ENCODE measurements at places on chromosomes 16 and 17.
A peak's percentile ranks its signal among the peaks of the same experiment; 100 is the strongest.

GRCh38 chr16:27366687-27367460, 35.1 kb upstream of the IL21R start:
- DNase-seq: no peak

DNA sequence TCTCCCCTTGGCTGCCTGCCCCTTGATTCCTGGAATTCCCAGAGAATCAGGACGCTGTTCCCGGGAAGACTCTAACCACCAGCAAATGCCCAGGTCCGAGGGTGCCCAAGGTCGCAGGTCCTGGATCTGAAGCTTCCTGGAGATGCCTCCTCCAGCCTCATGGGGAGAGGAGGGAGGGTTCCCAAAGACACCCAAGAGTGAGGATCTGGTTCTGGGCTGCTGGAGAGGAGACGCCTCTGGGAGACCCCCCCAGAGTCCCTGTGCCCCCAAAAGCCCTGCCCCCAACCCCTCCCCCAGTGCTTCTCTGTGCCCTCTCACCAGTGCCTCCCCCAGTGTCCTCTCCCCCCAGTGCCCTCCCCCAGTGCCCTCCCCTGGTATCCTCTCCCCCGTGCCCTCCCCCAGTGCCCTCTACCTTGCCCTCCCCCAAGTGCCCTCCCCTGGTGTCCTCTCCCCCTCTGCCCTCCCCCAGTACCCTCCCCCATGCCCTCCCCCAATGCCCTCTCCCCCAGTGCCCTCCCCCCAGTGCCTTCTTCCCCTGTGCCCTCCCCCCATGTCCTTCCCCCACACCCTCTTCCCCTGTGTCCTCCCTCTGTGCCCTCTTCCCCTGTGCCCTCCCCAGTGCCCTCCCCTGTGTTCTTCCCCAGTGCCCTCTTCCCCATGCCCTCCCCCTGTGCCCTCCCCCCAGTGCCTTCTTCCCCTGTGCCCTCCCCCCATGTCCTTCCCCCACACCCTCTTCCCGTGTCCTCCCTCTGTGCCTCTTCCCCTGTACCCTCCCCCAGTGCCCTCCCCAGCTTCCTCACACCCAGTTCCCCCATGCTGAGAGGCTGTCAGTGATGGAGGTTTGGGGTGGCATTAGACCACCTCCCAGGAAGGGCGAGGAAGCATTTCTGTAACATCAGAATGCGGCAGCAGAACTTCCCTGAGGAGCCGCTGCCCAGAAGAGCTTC, 6.3 kb upstream of the SECTM1 start:
- DNase-seq: no peak

DNA sequence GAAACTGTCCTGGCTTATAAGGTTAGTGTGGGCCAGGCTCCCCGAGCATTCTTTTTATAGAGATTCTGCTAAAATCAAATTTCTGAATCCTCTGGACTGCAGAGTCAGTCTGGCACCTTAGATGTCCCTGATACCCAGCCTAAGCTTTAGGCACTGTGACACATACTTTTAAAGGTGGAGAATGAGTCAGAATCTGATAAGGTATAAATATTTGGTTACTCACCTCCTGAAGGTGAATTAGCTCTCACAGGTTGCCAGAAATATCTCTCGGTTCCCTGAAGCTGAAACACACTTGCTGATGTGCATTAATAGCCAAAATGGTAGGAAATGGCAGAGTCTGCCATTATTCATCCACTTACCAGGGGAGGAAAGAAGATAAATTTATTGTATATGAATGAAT, 446.9 kb downstream of the UTP18 start:
- no peak for DNase-seq

DNA sequence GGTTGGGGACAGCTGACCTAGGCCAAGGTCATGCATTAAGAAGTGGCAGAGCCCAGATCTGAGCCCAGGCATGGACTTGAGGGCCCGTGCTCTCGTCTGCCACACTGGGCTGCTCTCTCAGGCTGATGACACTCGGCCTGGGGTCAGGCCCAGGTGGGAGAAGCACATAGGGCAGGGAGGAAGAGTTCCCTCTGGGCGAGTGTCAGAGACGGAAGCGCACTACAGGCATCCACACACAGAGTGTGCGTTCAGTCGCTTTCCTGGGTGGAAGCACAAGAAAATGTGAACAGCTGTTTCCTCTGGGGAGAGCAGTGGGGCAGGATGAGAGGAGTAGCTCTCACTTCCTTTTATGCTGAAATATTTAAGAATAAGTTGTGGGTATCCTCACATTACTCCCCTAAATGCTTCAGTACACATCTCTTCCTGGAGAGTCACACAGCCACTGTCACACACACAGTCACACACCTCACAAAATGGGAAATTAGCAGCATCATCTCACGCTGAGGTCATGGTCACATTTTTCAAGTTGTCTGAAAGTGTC, 59.7 kb downstream of the B9D1 start:
- DNase-seq: no peak

DNA sequence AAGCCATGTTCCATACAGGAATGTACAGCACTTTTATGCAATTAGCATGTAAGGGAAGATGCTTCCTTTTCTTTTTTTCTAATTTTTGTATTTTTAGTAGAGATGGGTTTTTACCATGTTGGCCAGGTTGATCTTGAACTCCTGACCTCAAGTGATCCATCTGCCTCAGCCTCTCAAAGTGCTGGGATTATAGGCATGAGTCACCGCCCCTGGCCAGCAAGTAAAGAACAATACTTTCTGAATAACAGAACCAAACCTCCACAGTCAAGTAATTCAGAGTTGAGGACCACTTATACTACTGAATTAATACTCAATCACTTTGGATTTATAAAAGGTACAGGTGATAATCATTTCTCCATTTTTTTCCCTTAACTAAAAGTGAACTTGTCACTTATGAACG, 13.0 kb downstream of the C16orf87 start:
- no peak for DNase-seq

- no peak for DNase-seq
Measured at GRCh38 chr16:21703589-21704174, 39.9 kb downstream of the OTOA start.

GRCh38 chr17:55343900-55344513, 77.6 kb downstream of the MMD start:
- DNase-seq: no peak

DNA sequence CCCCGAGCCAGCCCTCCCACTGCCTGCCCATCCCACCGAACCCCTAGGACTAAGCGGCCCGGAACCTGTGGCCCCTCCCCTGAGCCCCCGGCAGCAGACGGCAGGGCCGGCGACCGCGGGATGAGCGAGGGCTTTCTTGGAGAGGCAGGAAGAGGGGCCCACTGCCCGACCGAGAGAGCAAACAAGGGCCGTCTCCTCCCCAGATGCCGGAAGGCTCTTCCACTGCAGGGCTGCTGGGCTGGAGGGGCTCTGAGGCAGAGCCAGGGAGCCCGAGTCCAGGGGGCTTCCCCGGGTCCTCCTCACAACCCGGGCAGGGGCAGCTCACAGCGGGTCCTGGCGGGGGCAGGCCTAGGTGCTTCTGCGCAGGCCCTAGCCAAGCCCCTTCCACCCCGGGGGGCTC, 2.9 kb downstream of the PERCC1 start:
- DNase-seq: no peak

GRCh38 chr17:57869617-57870282, 19.9 kb upstream of the MRPS23 start:
- DNase-seq: no peak

GRCh38 chr17:79841369-79842135, 2.3 kb upstream of the CBX4 start:
- DNase-seq: no peak

GRCh38 chr16:88527186-88527936, 42.8 kb upstream of the ZC3H18 start:
- DNase-seq: no peak

GRCh38 chr16:63690961-63691360, 1430.9 kb downstream of the CDH11 start:
- DNase-seq: no peak

DNA sequence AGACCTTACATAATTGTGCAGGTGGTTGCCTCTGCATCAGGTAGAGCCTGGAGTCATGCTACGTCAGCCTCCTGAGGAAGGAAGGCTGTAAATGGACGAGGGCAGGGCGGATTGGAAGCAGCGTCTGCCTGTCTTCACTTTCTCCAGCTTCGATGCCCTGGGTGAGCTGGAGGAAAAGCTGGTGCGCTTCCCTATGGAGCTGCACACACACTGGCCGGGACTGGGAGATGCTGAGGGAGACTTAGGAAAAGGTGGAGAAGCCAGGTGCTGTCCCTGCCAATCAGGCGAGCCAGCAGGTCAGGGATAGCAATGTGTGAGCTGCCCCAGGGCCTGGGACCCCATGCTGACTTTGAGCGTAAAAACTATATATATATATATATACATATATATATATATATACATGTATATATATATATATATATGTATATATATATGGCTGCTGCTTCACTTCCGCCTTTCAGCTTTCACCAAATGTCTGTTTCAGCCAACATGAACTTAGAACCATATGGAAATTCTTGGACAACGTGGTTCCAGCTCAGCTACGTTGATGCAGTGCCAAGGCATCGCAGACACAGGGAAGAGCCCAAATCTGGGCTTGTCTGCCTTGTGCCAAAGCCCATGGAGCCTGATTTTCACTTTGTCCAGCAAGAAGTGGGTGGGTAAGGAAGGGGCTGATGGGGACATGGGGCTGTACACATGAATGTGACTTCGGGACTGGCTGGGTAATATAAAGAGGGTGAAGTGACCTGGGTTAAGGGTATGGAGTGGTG, 71.5 kb upstream of the NKD1 start:
- DNase-seq: no peak

- DNase-seq: peak; percentile 88
Measured at GRCh38 chr16:30092373-30093010, 768 bp upstream of the TBX6 start.

GRCh38 chr17:65523853-65524664, 37.4 kb downstream of the AXIN2 start:
- no peak for DNase-seq

DNA sequence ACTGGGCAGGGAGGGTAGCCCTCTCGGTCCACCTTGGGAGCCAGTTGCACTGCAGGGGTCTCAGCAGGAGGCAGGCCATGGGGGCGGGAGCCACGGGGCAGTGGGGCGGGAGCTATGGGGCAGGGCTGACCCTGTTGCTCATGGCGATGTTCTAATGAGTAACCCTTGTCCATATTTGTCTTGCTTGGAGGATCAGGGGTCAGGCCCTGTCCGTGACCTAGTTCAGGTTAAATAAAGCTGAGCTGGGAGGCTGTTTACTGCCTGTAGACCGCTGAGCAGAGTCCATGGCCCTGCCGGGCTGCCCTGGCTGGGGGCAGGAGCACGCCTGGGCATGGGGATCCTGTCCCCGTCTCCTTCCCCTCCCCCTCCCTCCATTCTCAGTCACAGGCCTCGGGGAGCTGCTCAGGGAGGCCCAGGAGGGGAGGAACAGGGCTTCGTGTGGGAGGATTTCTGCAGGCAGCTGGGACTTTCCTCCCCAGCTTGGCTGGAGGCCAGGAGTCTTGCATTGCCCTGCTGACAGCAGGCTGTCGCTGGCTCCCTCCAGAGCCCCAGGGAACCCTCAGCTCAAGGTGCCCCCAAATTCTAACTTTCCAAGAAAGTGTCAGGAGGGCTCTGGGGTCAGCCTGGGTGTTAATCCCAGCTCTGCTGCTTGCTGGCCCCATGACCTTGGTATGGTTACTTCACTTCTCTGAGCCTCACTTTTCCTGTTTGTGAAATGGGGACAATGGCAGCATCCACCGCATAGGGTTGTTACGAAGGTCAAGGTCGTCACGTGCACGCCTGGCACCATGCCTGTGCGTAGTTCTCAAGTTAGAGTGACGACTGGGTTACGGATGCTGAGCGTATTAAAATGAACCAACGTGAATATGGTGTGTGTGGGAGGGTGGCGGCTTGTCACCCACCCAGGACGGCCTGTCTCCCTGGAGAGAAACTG, 6.1 kb upstream of the SERPINF2 start:
- no peak for DNase-seq

GRCh38 chr17:67544364-67544955, 167.4 kb downstream of the PITPNC1 start:
- DNase-seq: no peak

- DNase-seq: no peak
Measured at GRCh38 chr17:64974750-64975317, 55.6 kb upstream of the LRRC37A3 start.

GRCh38 chr17:62876063-62876462, 67.9 kb upstream of the MARCHF10 start:
- DNase-seq: no peak

DNA sequence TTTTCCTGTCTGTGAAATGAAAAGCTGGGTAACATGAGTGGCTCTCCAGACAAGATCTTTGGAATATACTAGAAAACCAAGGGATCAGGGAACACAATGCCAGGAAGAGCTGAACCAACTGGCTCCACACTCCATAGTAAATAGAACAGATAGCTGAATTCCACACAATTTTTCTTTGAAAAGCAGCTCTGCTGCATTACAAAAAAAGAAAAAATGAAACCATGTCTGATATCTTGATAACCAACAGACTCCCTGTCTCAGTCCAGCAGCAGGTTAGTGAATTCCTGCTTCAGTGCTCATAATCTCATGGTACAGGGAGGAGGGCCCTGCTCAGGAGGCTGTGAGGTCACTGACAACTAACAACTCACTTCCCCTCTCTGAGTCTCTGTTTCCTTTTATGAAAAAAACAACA, 97.1 kb downstream of the CDH11 start:
- peak; percentile 85 for DNase-seq

DNA sequence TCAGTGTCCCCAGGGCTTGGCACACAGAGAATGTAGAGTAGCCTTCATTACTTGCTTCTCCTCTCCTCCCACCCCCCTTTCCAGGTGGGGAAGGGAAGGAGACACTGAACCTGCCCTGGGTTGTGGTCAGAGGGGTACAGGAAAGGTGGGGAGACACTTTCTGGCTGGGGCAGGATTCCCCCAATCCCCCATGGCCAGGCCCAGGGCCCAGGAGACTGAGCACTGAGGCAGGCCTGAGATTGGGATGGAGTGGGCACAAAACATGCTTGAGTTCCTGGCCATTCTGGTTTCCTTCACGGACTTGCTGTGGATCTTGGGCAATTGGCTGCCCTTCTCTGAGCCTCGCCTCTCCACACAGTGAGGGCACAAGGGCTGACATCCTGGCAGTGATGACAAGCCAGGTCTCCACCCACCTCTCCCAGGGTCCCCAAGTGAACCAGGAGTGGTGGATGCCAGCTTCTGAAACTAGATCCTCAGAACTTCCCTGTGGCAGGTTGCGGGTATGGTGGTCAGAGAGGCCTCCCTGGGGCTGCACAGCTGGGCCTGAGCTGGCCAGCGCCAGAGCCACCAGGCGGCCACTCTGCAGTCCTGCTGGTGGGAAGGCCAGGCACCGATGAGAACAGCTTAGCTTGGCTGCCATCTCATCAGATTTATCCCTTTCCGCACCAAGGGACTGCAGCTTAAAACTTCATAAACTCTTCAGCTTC, 9.3 kb downstream of the ZNF629 start:
- DNase-seq: no peak

DNA sequence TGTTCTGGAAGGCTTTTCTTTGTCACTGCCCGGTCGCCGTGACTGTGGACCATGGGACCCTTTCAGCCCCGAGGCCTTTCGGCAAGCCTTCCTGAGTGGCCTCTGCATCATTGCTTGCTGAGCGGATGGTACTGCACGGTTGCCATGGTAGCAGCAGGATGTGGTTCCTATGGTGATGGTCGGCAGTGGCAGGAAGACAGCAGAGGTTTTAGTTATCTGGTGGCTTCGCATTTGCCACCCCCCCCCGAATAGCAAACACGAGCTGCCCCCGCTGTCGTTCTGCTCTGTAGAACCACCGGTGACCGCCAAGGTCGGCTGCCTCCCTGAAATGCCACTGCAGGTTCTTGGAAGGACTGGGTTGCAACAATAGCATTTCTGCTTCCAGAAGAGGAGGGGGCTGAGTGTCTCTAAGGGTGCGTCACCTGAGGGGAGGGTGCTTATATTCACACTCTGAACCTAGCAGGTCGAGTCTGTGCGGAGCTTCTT, 76.6 kb downstream of the CMIP start:
- no peak for DNase-seq

GRCh38 chr16:54407596-54407995, 121.0 kb upstream of the IRX3 start:
- no peak for DNase-seq

GRCh38 chr17:8362651-8363332, 13.7 kb downstream of the KRABD2 start:
- no peak for DNase-seq

All from pulmonary artery endothelial cell (primary cell).